ENCODE measurements at places on chromosomes 2 and 18.
A peak's percentile ranks its signal among the peaks of the same experiment; 100 is the strongest.

GRCh38 chr2:183063083-183063482 lies 15.5 kb upstream of the DUSP19 start:
- peak; percentile 2 for DNase-seq

- no peak for DNase-seq
These were observed 166.1 kb downstream of the ANKRD30B start for GRCh38 chr18:14914121-14914520.

- DNase-seq: peak; percentile 15
These were observed 49.0 kb downstream of the MAP2 start for GRCh38 chr2:209472871-209473270.

GRCh38 chr2:154804451-154804850 lies 106.0 kb downstream of the KCNJ3 start:
- no peak for DNase-seq

DNA sequence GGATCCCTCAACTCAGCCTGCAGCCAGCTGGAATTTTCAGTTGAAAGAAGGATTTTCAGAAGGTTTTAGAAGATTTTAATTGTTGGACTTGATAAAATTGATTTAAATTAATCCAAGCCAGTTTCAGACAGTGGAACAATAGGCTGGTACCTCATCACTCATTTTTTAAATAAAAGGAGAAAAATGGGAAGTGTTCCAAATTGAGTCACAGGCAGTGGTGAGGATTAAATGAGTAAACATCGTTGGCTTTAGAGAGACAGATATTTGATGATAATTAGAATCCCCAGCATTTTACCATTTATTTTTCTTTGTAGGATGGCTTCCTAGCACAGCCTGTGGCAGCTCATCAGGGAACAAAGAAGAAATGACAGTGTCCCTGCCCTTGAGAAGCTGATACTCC lies 7.4 kb downstream of the CXCR4 start:
- DNase-seq: peak; percentile 75

Data from suppressor macrophage treated with lipopolysaccharide for 1 hour (primary cell).